ENCODE measurements at places on chromosomes 7 and 10. TPM values are rescaled to one million over a fixed set of nuclear protein-coding genes. Genes with fewer than 3 reads are reported as not detected.

The LBX1 gene
- not detected for total RNA-seq

The GIMAP1 gene
- 6.1 TPM for total RNA-seq

The STEAP4 gene
- total RNA-seq: not detected

The STEAP1B gene
- not detected for total RNA-seq

The FAM25G gene
- total RNA-seq: not detected

The HECW1 gene
- total RNA-seq: not detected

The MACROH2A2 gene
- 4.8 TPM for total RNA-seq

The GUSB gene
- total RNA-seq: 49.9 TPM

DNA sequence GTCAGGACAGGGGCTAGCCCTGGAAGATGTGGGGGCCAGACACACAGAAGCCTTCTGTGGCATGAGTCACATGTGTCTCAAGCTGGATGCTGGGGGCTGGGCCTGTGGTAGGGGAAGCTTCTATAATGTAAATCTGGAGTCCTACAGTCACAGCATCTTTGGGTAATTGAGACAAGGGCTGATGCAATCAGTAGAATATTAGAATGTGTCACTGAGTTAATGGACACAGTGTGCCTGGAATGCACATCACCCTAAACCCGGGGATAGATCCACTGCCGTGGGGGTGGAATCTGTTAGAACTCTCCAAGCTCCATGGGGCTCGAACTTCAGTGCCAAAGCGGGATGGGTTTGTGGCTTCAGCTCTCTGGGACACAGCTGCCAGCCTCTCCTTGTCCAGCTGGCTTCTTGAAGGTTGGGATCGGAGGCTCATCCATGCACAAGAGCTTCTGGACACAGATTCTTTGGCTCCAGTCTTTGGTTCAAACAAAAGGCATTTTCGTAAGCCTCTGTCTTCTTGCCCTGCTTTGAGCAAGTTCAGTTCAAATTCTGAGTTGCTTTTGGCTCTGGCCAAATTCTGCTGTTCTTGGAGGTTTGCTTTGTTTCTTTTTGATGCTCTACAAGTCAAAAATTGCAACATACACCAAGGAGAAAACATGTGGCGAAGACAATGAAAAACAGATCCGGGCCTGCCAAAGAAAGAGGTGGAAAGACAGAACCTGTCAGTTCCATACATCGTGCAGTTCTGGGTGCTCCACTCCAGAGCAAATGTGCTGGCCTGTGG, 194.8 kb upstream of the ZNF32 start:
- no peak overlapping the region for H3K27ac ChIP-seq
- peaks cover 2% of the 10 kb centered on the region for H3K36me3 ChIP-seq
- H3K4me3 ChIP-seq: no peak overlapping the region
- peaks cover 10% of the 10 kb centered on the region for H3K4me1 ChIP-seq

DNA sequence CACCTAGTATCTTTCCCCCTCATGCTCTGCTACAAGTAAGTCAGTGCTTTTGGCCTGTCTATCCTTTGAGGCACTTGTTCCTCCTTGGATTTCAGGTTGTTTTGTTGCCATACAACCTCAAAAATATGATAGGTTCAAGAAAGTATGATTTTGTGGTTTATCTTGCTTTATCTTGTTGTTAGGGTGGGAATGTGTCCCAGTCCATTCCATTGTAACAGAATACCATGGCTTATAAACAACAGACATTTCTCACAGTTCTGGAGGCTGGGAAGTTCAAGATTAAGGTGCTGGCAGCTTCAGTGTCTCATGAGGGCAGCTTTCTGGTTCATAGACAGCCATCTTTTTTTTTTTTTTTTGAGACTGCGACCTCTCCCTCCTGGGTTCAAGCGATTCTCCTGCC, 72.1 kb downstream of the TMEM270 start:
- peaks cover 9% of the 10 kb centered on the region for H3K27me3 ChIP-seq
- H3K36me3 ChIP-seq: no peaks in the 10 kb centered on the region
- DNase-seq: no peak
- H3K4me3 ChIP-seq: no peak overlapping the region

GRCh38 chr10:31124852-31125251, 93.2 kb upstream of the ZNF438 start:
- no peak for DNase-seq
- no peaks in the 10 kb centered on the region for H3K36me3 ChIP-seq
- no peak overlapping the region for H3K27ac ChIP-seq

DNA sequence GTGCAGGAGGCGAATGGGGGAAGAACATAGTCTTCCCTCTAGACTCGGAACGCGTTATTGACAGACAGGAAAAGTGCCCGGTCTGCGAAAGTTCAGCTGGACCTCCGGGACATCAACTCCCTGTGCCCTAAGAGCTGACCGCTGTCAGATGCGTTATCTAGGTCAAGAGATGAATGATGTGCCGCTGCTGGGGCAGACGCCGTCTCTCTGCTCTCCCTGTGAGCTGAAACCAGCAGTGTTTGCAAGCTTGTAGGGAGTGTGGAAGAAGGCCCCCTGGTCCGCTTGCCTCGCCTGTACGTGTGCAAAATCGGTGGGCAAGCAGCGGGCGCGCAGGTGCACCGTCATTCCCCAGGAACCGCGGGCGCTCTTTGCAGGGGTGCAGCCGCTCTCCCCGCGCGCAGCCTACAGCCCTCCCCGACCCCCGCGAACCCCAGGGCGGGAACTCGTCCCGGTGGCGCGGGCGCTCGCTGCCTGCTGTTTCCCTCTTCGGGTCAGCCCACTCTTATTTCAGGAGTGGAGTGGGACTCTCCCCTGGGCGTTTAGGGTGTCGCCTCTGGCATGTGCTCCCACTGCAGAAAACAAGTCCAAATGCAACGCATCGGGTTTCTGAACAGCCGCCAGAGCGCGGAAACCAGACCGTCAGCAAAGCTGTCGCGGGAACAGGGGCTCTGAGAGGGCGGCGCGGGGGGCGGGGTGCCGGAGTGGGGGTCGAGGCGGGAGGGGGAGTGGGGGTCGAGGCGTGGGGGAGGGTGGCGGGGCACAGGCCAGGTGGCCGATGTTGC, 1.8 kb upstream of the PFKFB3 start:
- DNase-seq: peak; percentile 56
- peaks cover 20% of the 10 kb centered on the region for H3K36me3 ChIP-seq
- H3K4me3 ChIP-seq: peak overlapping the region; percentile 83
- H3K27ac ChIP-seq: peak overlapping the region; percentile 78

GRCh38 chr7:128105228-128106022, 74.2 kb upstream of the LRRC4 start:
- H3K36me3 ChIP-seq: no peaks in the 10 kb centered on the region
- no peak overlapping the region for H3K27ac ChIP-seq
- no peak for DNase-seq
- peaks cover 8% of the 10 kb centered on the region for H3K27me3 ChIP-seq
- H3K4me3 ChIP-seq: no peak overlapping the region

DNA sequence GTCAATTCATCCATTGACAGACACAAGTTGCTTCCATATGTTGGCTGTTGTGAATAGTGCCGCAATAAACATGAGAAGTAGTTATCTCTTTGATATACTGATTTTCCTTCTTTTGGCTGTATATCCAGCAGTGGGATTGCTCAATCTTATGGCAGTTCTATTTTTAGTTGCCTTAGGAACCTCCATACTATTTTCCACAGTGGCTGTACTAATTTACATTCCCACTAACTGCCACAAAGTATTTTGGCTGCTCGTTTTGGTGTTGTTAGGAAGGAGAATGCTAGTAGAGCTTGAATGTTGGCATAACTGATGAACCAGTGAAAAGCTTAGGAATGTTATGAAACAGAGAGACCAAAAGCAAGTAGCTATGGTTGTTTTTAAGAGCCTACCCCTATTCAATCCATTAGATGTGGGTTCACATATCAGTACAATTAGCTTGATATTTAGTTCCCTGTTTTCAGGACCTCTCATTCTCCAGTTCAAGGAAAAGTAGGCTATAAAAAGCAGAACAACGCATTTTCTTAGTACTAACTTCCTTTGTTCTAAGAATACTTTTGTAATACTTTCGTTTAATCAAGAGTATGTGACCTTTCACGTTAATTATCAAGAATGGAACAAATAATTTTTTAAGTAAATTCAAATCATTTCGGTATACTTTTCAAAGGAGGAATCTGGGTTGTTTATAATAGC, 100.3 kb downstream of the FAS start:
- peak overlapping the region; percentile 68 for H3K27ac ChIP-seq
- H3K27me3 ChIP-seq: peaks cover 4% of the 10 kb centered on the region
- DNase-seq: no peak

DNA sequence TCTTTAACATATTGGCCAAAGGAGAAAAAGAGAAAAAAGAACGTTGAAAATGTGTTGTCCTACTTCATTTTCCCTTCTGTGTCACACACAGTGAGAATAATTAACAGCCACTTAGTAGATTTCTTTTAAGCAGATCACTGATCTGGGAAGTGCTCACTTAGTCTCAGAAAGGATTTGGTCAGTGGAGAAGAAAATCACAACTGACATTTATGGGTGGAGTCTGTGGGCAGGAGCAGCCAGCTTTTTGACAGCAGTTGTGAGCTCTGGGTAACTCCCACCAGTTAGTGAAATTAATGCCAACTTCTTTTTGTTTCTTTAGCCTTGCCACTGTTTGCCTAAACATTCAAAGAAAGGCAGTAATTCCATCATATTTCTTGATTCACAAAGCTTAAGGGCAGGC, 49.7 kb downstream of the CDK14 start:
- no peaks in the 10 kb centered on the region for H3K27me3 ChIP-seq
- no peak overlapping the region for H3K4me3 ChIP-seq
- no peaks in the 10 kb centered on the region for H3K4me1 ChIP-seq
- no peak for DNase-seq
- no peak overlapping the region for H3K27ac ChIP-seq
- H3K36me3 ChIP-seq: no peaks in the 10 kb centered on the region

- no peak for DNase-seq
- H3K27me3 ChIP-seq: peaks cover 4% of the 10 kb centered on the region
- no peaks in the 10 kb centered on the region for H3K4me1 ChIP-seq
- no peaks in the 10 kb centered on the region for H3K36me3 ChIP-seq
- H3K4me3 ChIP-seq: no peak overlapping the region
These were observed 78.4 kb downstream of the CTBP2 start for GRCh38 chr10:125081931-125082330.

GRCh38 chr10:44261296-44261695, 123.6 kb downstream of the CXCL12 start:
- no peak overlapping the region for H3K27ac ChIP-seq
- H3K4me3 ChIP-seq: no peak overlapping the region
- H3K4me1 ChIP-seq: no peaks in the 10 kb centered on the region

DNA sequence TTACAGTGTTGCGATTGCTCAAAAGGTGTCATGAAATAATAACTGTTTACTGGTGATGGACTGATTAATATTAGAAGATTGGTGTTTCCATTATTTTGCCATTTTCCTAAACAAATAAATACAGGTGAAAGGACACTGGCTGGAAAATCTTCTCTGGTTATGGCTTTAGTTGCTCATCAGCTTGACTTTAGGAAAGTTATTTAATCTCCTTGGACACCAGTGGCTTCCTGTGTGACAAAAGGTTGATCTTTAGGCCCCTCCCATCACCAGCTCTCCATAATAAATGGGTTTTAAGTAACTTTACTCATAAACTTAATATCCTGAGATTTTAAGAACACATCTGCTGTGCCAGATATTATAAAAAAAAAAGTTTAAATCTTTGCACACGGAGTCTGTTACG, 737 bp downstream of the CABCOCO1 start:
- peaks cover 46% of the 10 kb centered on the region for H3K27me3 ChIP-seq
- no peaks in the 10 kb centered on the region for H3K4me1 ChIP-seq
- H3K27ac ChIP-seq: no peak overlapping the region
- no peak overlapping the region for H3K4me3 ChIP-seq
- no peaks in the 10 kb centered on the region for H3K36me3 ChIP-seq
- DNase-seq: no peak

DNA sequence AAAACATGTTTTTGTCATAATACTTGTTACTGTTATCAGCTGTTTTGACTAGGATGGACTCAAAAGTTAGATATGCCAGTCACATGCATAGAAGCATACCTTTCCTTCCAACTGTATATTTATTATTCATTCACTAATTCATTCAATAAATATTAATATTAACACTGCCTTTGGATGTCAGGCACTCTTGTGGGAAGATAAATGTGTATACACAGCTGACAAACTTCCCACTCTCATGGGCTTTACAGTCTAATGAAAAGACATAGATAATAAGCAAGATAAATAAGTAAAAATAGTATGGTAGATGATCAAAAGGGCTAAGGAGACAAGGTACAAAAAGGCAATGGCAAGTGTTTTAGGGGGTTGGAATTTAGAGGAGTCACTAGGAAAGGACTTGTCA, 180.1 kb upstream of the SMIM30 start:
- H3K27me3 ChIP-seq: no peaks in the 10 kb centered on the region
- no peak for DNase-seq
- H3K4me3 ChIP-seq: no peak overlapping the region
- no peaks in the 10 kb centered on the region for H3K36me3 ChIP-seq

GRCh38 chr10:93941606-93942005, 47.8 kb downstream of the SLC35G1 start:
- H3K4me3 ChIP-seq: no peak overlapping the region
- no peaks in the 10 kb centered on the region for H3K36me3 ChIP-seq
- H3K27me3 ChIP-seq: no peaks in the 10 kb centered on the region
- no peak for DNase-seq
- H3K27ac ChIP-seq: no peak overlapping the region
- no peaks in the 10 kb centered on the region for H3K4me1 ChIP-seq

DNA sequence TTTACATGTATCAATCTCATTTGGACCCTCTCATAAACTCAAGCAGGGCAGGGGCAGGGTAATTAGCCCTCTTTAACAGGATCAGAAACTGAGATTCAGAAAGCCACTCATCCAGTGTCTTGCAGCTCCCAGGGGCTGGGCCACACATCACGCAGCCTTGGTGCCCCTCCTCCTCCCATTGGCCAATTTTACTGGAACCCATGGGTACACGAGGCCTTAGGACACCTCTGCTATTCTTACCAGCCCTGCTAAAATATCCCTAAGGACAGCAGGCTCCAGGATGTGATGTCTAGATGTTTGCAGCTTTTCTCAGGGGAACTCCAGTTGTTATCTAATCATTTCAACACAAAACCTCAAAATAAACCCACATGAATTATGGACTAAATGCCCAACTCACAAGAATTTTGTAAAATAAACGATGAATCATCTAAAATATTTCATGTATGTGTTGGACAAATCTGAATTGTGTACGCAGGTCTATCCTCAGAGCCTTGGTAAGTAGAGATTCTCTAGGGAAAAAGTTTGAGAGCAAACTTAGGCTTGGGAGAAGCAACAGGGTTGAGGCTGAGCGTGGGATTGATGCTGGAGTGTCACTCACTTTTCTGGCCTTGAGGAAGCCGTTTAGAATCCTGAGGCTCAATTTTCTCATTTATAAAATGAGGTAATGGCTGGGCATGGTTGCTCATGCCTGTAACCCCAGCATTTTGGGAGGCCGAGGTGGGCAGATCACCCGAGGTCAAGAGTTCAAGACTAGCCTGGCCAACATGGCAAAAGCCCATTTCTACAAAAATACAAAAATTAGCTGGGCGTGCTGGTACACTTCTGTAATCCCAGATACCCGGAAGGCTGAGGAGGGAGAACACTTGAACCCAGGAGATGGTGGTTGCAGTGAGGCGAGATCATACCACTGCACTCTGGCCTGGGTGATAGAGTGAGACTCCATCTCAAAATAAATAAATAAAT, 69.7 kb upstream of the TNS3 start:
- no peak overlapping the region for H3K27ac ChIP-seq
- no peaks in the 10 kb centered on the region for H3K27me3 ChIP-seq
- no peak overlapping the region for H3K4me3 ChIP-seq
- H3K36me3 ChIP-seq: no peaks in the 10 kb centered on the region
- peaks cover 18% of the 10 kb centered on the region for H3K4me1 ChIP-seq
- DNase-seq: no peak

- peaks cover 3% of the 10 kb centered on the region for H3K27me3 ChIP-seq
- H3K36me3 ChIP-seq: no peaks in the 10 kb centered on the region
- H3K4me1 ChIP-seq: no peaks in the 10 kb centered on the region
- no peak for DNase-seq
- no peak overlapping the region for H3K27ac ChIP-seq
- no peak overlapping the region for H3K4me3 ChIP-seq
These were observed 225.9 kb downstream of the EMX2 start for GRCh38 chr10:117768333-117769042.

Data from activated naive CD8-positive, alpha-beta T cell treated with anti-CD3 and anti-CD28 coated beads for 36 hours (primary cell).